ENCODE measurements at places on chromosomes 2 and 18.

- DNase-seq: no peak
Measured at GRCh38 chr18:40292985-40293710, 1661.9 kb upstream of the PIK3C3 start.

- DNase-seq: no peak
Measured at GRCh38 chr2:14433946-14434495, 198.5 kb upstream of the LRATD1 start.

- no peak for DNase-seq
Measured at GRCh38 chr2:235312571-235312970, 181.3 kb upstream of the AGAP1 start.

DNA sequence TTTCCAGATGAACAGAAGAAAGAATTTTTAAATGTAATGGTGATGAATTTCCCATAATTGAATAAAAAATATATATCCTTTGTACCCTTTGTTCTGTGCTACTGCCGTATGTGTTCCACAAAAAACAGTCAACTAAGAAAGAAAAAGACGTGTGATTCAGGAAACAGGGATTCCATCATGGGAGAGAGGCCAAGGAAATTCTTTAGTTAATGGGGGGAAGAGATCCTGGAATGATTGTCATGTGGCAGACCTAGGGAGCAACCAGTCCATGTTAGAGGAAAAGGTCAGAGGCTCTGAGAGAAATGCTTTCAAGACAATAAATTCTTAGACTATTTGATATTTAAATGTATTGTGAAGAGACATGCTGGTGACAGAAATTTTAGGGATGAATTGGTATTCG is 76.6 kb downstream of the CPO start:
- DNase-seq: no peak

DNA sequence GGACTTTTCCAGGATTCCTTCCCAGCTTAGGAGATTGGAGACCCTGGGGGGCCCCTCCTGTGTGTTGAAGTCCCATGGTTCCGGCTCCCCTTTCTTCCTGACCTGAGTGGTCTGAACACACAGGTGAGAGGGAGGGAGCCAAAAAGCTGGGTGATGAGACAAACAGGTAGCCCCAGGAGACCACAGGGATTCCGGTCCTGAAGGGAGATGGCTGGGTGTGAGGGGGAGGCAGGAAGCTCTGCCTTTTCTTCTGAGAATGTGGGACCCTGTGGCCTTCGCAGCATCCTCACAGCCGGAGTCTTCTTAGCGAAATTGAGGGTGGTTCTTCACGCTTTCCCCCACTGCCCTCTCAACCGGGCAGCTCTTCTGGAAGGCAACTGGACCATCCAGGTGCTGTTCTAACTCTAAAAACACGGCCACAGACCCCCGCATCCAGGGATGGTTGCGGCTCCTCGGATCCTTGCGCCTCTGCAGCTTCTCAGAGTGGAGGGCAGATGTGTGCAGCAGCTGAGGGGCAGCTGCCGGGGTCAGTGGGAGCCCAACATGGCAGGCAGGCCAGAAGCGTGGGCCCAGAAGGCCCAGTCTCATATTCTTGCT is 4.4 kb downstream of the SLC66A3 start:
- no peak for DNase-seq

DNA sequence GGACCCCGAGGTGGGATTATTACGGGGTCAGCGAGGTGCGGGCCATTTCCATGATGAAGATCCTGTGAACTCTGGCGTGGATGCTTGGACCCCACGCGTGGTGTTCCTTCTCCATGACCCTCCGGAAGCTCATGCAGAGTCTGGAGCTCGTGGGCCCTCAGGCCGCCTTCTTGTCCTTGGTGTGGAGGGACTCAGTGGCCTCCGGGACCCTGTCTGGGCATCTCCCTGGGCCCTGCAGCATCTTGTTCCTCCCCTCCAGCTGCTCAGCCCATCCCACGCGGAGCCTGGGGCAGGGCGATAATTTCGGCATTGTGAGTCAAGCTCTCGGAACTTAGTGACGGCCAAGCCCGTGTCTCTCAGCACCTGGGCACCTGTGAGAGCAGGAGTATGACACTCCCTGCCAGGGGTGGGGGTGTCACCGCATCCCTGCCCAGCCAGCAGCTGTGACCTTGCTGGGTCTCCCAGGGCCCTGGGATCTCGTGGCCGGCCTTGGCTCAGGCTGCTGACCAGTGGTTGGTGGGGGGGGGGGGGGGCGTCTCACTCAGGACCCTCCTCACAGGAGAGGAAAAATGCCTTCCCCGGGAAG is 24.6 kb downstream of the RTP5 start:
- no peak for DNase-seq

- DNase-seq: no peak
Measured at GRCh38 chr18:35661483-35662146, 80.1 kb downstream of the GALNT1 start.

DNA sequence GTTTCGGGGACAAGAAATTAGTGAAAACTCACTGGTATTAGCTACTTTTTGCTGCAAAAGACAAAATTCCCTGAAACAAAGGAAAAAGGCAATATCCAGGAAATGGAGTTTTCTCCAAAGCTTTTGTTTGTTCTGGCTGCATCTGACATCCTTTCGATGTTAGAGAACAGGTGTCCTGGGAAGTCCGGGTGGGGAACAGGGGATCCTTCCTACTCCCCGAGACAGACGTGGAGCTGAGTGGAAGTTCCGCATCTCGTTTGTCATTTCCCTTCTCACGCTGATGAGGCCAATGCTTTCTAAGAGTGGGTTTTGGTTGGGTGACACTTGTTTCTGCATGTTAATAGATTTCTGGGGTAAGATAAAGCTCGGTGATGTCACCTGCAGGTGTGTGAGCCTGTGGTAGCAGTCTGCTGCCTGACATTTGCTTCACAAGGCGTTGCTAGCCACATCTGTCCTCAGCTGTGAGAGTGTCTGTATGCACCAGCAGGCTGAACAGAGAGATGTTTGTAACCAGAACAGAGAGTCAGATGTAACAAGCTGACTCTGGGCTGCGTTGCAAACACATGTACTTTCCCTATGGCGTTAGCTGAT is 125.9 kb downstream of the ACOXL start:
- DNase-seq: no peak

- DNase-seq: no peak
Measured at GRCh38 chr2:28086611-28087010, 196.1 kb downstream of the BABAM2 start.

DNA sequence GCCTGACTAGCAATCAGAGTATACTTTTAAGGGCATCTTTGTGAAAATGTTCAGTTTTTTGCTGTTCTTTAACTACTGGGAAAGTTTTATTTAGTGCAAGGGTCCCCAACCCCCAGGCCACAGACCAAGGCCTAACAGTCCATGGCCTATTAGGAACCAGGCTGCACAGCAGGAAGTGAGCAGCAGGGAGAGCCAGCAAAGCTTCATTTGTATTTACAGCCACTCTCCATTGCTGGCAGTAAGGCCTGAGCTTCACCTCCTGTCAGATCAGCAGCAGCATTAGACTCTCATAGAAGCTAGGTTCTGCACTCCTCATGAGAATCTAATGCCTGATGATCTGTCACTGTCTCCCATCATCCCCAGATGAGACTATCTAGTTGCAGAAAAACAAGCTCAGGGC is 17.1 kb upstream of the NR4A2 start:
- no peak for DNase-seq

DNA sequence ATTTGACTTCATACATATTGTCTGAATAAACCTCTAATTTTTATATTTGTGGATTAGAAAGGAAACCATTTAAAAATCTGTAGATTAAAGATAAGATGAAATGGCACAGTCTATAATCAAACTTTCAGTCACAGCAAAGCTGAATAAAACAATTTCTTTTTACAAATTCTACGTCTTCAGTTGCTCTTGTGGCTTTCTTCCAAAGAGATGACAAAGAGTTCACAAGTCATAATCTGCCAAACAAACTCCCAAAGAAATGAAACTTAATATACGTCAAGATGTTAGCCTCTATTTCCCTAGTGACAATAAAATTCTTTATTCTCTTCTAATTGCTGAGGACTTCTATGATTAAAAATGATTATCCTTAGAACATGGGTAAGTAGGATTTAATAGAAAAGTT is 66.3 kb downstream of the FIGN start:
- no peak for DNase-seq

DNA sequence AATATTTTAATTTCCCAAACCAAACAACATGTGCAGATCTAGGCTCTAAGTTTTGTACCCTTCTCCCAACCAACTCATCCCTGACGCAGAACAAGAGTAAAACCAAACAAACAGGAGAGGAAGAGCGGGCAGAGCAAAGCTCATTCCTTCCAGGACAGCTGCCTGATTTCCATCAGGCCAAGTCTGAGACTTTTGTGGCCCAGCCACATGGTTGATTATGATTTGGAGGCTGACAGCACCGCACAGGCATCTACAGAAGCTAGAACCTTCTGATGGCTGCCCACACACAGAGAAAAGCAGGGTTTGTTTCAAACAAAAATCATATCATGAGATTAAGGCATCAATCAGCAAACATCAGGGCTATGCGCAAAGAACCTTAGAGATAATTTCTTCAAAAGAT is 262.6 kb downstream of the TNS1 start:
- no peak for DNase-seq

- DNase-seq: no peak
Measured at GRCh38 chr2:127810156-127810618, 784 bp downstream of the WDR33 start.

- no peak for DNase-seq
Measured at GRCh38 chr18:27685807-27686412, 491.0 kb downstream of the CDH2 start.

DNA sequence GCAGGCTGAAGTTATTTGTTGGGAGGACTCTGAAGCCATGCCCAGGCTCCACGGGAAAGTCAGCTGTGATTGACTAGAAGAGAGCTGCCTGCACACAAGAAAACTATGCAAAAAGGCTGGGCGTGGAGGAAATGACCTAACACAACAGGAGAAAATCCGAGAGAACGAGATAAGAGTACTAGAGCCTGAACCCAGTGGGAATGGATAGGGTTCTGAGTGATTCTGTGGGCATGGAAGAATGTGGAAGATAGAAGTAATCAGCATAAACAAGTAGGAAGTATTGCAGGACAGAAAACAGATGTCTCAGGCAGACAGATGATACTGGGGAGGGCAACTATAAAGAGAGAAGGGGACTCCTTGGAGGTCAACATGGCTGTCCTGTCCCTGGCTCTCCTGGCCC is 12.1 kb upstream of the COPS8 start:
- DNase-seq: no peak

DNA sequence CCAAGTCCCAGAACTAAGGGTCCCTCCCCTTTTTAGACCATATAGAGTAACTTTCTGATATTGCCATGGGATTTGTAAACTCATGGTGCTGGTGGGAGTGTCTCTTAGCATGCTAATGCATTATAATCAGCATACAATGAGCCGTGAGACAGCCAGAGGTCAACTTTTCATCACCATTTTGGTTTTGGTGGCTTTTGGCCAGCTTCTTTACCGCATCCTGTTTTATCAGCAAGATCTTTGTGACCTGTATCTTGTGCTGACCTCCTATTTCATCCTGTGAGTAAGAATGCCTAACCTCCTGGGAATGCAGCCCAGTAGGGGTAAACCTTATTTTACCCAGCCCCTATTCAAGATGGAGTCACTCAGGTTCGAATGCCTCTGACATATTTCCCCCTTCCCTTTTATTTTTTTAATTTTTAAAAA is 148.2 kb downstream of the PHLPP1 start:
- DNase-seq: no peak

DNA sequence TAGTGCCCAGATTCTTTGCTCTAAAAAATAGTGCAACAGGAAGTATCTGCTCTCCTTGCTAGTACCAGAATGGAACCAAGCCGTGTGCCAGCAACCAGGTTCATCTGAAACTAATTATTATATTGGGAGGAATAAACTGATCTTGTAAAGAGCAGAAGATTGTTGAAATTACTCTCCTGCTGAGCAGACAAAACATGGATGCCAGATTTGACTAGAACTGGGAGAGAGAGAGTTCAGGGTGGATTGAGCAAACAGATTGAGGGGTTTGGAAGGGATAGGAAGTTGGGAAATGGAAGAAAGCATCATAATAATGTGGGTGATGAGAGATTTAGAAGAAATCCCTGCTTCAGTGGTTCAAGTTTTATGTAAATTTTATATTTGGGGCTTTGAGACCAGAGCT is 160.1 kb upstream of the RASGRP3 start:
- no peak for DNase-seq

- DNase-seq: no peak
Measured at GRCh38 chr2:157442191-157442590, 1.7 kb downstream of the CYTIP start.

DNA sequence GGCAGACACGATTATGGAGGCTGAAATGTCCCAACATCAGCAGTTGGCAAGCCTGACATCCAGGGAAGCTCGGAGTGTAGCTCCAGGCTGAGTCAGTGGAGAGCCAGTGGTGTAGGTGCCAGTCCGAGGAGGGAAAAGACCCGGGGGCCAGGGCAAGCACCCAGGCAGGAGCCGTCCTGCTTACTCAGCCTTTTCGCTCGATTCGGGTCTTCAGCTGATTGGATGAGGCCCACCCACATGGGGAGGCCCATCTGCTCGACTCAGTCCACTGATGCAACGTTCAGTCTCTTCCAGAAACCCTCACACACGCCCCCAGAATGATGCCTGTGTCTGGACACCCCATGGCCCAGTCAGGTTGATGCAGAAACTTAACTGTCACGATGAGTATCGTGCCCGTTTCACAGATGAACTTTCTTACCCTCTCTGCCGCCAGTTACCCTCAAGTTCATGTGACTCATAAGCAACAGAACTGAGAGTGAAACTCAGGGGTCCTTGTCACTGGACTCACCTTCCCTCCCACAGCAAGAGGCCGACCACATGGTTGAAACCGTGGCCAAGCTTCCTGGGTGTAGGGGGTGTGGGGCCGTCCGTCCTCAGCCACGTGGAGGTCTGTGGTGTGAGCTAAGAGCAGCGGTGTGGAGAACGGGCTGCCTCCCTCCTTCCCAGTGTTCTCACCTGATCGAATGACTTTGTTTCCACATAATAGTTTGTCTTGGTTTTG is 197.4 kb upstream of the HDAC4 start:
- no peak for DNase-seq

GRCh38 chr2:204604061-204604460 is 58.8 kb downstream of the PARD3B start:
- no peak for DNase-seq

- no peak for DNase-seq
Measured at GRCh38 chr2:229688141-229688540, 26.2 kb downstream of the DNER start.

- no peak for DNase-seq
Measured at GRCh38 chr2:16142383-16143361, 202.3 kb downstream of the MYCN start.

DNA sequence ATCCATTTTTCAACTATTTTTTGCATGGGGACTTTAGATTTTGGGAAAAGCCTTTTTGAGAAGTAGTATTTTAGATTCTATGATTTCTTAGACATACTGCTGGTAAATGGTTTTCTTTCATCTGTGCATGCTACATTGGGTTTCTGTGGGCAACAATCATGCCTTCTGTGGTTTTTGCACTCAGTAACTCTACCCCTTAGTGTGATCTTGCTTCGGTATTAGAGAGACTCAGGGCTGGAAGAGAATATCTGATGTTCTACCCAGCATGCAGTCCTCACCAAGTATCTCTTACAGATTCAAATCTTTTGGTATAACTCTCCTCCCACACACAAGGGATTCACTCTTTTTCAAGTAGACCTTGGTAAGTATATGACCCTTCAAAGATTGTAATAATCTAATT is 183.0 kb downstream of the PMAIP1 start:
- DNase-seq: no peak

Data from NCI-H1092 (cell line).